Thyroid gland (tissue), 4 donors: ENCODE measurements at places on chromosomes 16 and 17.

GRCh38 chr16:5584109-5584508, 486.5 kb upstream of the EEF2KMT start:
- no peaks in the 10 kb centered on the region for H3K27me3 ChIP-seq
- no peak overlapping the region for H3K27ac ChIP-seq
- H3K4me1 ChIP-seq, result no peaks in the 10 kb centered on the region
- no peak overlapping the region for H3K4me3 ChIP-seq

- H3K4me3 ChIP-seq, result no peak overlapping the region
- no peaks in the 10 kb centered on the region for H3K4me1 ChIP-seq
- H3K27me3 ChIP-seq, result no peaks in the 10 kb centered on the region
- H3K36me3 ChIP-seq, result no peaks in the 10 kb centered on the region
- DNase-seq, result no peak
- H3K27ac ChIP-seq, result no peak overlapping the region
Measured at GRCh38 chr16:65657071-65657494, 535.2 kb upstream of the CDH11 start.

DNA sequence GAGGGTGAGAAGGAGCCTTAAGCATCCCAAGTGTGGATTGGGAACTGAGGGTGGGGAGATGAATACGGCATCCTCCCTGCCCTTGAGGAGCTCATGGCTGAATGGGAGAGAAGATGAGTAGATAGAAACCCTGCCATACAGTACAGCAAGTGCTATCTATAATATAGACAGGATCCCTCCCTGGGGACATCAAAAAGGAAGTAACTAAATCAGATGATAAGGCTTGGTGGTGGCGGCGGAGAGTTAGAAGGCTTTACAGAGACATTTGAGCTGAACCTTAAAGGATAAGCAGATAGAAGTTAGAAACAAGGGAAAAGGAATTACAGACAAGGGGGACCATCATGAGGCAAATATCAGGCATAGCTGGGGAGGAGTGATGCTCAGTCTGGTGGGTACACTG, 67.5 kb upstream of the TMEM132E start:
- H3K4me3 ChIP-seq, result no peak overlapping the region
- no peaks in the 10 kb centered on the region for H3K36me3 ChIP-seq
- H3K27ac ChIP-seq, result no peak overlapping the region

GRCh38 chr17:71530248-71530647, 590.6 kb upstream of the SOX9 start:
- H3K36me3 ChIP-seq, result no peaks in the 10 kb centered on the region
- H3K4me3 ChIP-seq, result no peak overlapping the region
- DNase-seq, result no peak
- H3K27me3 ChIP-seq, result no peaks in the 10 kb centered on the region
- H3K27ac ChIP-seq, result no peak overlapping the region

DNA sequence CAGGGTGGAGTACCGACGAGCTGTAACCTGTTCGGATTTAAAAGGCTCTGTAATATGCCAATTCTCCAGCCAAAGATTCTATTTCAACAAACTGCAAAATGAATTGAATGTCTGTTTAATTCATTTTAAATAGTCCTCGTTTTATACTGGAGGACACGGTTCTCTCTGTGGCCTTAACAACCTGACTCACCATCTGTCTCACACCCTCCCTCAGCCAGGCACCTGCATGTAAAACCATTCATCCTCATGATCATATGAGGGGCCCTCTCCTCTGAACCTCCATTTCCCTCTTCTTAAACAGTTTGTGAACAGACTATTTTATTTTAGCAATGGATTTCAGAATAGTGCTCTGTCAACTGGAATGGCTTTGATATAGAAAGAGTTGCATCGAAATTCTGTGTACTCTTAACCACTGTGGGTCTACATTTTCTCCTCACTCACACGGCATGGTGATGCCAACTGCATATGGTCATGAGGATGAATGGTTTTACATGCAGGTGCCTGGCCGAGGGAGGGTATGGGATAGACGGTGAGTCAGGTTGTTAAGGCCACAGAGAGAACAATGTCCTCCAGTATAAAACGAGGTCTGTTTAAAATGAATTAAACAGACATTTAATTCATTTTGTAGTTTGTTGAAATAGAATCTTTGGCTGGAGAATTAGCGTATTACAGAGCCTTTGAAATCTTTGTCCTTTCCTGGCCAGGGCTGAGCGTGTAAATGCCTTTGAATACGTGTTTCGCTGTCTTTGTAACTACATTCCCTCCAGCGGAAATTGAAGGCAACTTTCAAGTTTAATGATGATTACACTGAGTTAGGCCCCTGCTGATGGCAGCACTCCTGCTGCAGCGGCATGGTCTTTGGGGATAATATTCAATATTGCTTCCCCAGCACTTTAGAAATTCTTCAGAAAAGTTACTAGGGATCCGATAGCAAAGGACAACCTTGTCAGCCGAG, 329.6 kb downstream of the SNX29 start:
- no peak for DNase-seq
- H3K36me3 ChIP-seq, result no peaks in the 10 kb centered on the region
- no peaks in the 10 kb centered on the region for H3K27me3 ChIP-seq
- no peaks in the 10 kb centered on the region for H3K4me1 ChIP-seq

- H3K27ac ChIP-seq, result no peak overlapping the region
- no peaks in the 10 kb centered on the region for H3K27me3 ChIP-seq
- H3K4me3 ChIP-seq, result no peak overlapping the region
- DNase-seq, result no peak
- no peaks in the 10 kb centered on the region for H3K36me3 ChIP-seq
Measured at GRCh38 chr17:28142305-28142704, 99.8 kb downstream of the NLK start.

DNA sequence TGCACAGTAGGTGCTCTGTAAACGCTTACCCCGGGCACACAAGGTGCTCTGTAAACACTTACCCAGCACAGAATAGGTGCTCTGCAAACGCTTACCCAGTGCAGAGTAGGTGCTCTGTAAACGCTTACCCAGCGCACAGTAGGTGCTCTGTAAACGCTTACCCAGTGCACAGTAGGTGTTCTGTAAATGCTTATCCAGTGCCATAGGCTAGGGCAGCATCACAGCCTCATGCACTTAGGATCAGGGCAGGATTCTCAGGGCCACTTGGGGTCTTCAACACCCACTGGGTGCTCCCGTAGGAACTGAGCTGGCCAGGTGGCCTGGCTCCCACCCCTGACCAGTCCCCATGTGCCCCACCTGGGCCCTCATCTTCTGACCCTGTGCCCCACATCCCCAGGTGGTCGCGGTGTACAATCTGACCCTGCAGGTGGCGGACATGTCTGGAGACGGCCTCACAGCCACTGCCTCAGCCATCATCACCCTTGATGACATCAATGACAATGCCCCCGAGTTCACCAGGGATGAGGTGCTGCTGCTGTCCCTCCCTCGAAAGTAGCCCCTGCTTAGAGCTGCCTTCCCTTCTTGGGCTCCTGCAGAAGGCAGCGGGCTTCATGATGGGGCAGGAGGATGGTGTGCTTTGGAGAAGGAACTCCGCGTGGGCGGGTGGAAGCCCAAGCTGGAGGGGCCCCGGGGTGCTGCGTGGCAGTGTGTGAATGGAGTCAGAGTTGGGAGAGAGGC, 13.1 kb downstream of the SLC22A31 start:
- peaks cover 9% of the 10 kb centered on the region for H3K4me1 ChIP-seq
- H3K36me3 ChIP-seq, result no peaks in the 10 kb centered on the region
- H3K27me3 ChIP-seq, result no peaks in the 10 kb centered on the region
- no peak overlapping the region for H3K4me3 ChIP-seq
